ENCODE measurements at places on chromosomes 12 and 14.

DNA sequence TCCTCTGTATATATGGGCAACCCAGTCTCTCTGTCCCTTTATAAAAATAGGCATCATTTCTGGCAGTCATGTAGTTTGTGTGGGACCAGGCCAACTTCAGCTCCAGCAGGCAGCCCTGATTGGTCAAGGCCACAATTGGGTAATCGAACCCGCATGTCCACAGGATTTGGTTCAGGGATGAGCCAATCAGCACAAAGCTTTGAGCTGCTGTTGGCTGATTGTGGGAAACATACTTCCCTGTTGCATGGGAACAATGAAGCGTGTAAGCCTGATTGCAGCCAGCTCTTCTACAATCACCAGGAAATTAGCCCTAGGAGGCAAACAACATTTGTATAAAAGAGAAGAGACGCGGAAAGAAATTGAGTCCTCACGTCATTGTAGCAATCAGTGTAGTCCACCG, 328.6 kb downstream of the PCNX1 start:
- DNase-seq = no peak

GRCh38 chr12:90045559-90045958, 336.9 kb upstream of the ATP2B1 start:
- DNase-seq = no peak

GRCh38 chr12:2180737-2181082, 127.9 kb downstream of the CACNA1C start:
- DNase-seq = no peak

DNA sequence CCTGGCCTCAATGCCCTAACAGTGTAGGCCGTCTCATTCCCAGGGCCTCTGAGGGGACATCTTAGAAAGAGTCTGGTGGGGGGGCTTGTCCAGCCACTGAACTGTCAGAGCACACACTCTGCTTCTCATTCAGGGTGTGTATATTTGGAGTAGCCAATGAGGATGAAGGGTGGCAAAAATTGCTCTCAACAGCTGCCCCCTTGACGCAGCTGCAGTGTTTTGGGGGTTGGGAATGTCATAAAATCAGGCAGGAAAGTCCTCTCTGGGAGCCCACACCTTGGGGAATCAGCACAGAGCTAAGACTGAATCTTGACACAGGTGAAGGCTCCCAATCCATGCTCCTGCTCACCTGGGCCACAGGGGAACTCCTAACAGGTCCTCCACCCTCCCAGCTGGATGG, 1.5 kb downstream of the RASAL1 start:
- no peak for DNase-seq

GRCh38 chr12:66898700-66899469, 220.0 kb upstream of the GRIP1 start:
- DNase-seq = no peak

GRCh38 chr14:63933110-63933509, 80.3 kb downstream of the SYNE2 start:
- peak; percentile 37 for DNase-seq

DNA sequence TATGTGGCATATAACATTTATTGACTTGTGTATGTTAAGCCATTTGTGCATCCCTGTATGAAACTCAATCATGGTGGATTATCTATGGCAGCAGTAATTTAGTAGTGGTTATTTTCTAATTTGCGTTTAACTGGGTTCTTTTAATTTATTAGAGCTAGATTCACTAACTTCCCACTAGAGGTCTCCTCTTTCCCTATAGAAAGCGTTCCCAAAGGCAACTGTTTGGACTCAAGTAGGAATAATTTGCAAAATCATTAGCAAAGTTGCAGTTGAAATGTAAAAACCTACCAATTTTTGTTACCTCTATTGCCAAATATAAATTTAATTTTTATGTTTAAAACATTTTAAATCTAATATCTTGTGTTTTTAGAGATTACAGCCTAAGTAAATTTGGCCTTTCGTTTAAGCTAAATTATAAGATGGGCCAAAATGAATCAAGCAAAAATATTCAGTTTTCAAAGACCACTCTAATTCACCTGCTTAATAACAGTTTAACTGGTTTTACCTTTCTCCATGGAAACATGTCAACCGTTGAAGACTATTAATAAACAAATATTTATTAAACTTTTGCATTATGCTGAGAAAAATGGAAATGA, 6.0 kb downstream of the DMAC2L start:
- peak; percentile 58 for DNase-seq

DNA sequence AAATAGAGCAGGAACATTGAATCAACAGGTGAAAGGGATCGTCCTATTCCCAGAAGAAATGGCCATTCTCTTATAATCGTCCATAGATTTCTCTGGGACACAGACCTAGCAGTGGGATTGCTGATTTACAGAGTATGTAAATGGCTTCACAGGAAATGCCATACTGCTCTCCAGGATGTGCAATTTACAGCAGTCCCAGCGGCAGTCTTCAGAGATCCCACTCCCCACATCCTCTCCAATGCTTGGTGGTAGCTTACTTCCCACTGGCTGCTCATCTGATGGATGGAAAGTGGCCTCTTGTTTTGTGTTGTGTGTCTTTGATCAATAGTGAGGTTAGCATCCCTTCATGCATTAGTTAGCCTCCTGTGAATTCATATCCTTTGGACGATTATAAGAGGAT, 58.1 kb upstream of the PRMT8 start:
- no peak for DNase-seq

- no peak for DNase-seq
Measured at GRCh38 chr12:110141389-110141788, 17.2 kb downstream of the IFT81 start.

DNA sequence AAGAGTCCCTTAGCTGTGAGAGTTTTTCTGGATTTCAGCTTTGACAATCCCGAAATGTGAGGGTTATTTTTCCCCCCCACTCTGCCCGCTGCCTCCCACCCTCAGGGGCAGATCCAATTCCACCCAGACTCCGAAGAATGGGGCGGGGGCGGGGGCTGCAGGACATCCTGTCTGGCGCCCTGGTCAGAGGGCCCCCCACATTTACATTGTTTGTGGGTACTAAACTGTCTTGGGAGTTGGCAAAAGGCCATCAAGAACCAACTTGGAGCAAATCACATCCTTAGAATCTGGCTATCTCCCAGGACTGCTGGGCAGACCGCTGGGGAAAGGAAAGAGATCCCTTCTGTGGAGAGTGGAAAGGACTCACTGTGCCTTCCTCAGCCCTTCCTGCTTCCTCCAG, 2.4 kb downstream of the EMP1 start:
- no peak for DNase-seq

GRCh38 chr14:105343194-105343593, 28.6 kb downstream of the PACS2 start:
- no peak for DNase-seq

GRCh38 chr12:38367506-38367905, 50.9 kb downstream of the ALG10B start:
- no peak for DNase-seq
